Hematopoietic multipotent progenitor cell treated with erythropoietin and hydrocortisone succinate and interleukin-3 and kit ligand, for 8 days (in vitro differentiated cells): ENCODE measurements at places on chromosomes 3 and 15.

DNA sequence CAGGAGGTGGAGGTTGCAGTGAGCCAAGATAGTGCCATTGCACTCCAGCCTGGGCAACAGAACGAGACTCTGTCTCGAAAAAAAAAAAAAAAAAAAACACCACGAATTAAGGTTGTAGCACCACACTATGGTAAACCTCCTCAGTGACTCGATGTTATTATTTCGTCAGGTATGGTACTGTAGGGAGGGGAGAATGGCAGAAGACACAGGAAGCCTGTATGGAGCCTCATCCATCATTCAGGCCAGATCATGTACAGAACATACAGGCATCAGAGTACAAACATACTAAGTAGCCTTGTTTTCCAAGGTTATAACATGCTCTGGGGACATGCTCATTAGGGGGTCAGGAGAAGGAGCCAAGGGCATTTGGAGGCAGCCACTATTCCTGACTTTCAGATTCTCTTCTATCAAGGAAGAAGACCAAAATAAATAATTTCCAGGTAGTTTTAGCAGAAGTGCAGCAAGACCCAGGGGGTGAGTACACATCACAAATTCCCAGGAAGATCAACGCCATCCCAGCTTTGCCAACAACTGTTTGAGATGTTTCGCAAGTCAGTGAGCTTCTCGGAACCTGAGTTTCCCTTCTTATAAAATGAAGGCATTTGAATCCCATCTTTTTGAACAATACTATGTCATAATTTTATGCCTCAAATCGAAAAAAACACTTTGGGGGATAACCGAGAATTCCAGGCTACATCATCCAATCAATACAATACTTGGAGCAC lies 79.8 kb downstream of the FOXP1 start:
- no peak for DNase-seq

- DNase-seq = no peak
Measured at GRCh38 chr3:119221779-119222320, 18.8 kb downstream of the B4GALT4 start.

DNA sequence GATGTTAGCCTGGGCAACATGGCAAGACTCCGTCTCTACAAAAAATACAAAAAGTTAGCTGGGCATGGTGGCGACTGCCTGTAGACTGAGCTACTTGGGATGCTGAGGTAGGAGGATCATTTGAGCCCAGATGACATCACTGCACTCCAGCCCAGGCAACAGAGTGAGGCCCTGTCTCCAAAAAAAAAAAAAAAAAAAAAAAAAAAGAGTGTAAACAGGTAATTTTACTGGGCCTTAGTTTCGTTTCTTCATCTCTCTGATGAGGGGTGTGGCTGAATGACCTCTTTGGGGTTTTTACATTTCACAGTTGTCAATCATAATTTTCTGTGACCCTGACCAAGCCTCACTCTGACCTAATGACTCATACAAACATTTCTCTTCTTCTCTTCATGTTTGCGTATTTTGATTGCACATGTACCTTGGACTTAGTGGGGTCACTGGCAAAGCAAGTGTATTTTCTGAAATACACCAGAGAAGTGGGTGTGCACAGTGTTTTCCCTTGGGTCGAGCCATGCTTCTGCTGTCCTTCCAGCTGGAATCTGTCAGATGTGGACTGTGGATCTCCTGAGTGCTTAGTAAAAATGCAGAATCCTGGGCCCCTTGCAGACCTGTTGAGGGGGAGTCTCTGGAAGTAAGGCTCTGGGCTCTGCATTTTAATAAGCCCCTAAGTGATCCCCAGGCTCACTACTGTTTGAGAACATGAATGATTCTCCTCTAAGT lies 140.5 kb downstream of the FNDC3B start:
- DNase-seq = no peak

DNA sequence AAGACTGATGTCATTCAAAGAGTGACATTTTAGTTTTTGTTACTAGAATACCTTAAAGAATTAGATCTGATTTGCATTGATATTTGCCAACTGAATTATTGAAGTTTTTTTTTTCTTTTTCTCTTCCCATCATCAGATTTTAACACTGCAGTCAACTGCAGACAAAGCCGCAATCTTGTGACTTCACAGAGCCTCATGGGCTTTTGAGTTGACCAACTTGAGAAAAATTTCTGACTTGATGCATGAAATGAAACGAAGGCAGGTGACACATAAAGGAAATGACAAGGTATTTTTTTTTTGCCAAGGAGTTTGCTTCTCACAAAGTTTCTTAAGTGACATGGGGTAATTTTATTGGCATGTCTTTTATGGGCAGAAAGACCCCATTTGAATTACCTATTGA lies 383.7 kb downstream of the GAP43 start:
- no peak for DNase-seq

- no peak for DNase-seq
Measured at GRCh38 chr3:187188931-187189330, 8.4 kb upstream of the RTP1 start.

DNA sequence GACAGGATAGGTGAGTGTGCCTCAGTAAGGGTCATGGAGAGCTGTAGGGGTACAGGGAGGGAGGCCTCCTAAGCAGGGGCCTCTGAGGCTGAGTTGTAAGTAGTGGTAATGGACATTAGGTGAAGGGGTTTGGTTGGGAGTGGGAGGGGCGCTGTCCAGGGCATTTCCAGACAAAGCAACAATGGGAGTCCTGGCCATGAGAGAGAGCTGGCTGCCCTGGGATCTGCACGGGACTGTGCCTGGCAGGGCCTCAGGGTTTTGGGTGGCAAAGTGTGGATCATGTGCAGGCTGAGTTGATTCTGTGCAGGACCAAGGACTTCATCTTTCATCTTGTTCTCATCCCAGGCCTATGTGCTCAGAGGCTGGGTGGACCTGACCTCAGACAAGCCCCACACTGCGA lies 4.6 kb downstream of the TTC21A start:
- DNase-seq = no peak

DNA sequence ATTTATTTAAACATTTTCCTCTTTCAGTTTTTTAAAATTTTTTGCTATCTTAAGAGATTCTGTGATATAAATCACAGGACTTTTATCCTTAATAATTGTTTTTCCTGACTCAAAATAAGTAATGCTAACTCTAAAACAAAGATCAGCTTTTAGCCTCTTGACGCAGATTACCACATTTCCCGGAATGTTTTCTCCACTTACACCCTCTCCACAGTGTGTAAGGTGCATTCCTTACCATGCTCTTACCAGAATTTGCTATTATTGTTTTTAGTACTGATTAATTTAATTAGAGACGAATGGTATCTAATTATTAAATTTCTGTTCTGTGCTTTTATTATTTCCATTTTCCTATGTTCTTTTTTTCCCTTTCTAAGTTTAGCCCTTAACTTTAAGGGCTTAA lies 34.8 kb downstream of the GUCA1C start:
- DNase-seq = no peak

GRCh38 chr3:126654571-126655383 lies at the start of gene TXNRD3:
Gene TXNRD3 (minus strand): TSS chr3:126655124.
- peak; percentile 46 for DNase-seq
